ENCODE measurements at places on chromosomes 5 and 9. TPM values are rescaled to one million over a fixed set of nuclear protein-coding genes. Genes with fewer than 3 reads are reported as not detected.

The TEK gene
- total RNA-seq, result 10.4 TPM

The PCDHB6 gene
- 0.39 TPM for total RNA-seq

The ADAMTS16 gene
- total RNA-seq, result 3.1 TPM

The CPLANE1 gene
- 28.9 TPM for total RNA-seq

- DNase-seq, result no peak
Measured at GRCh38 chr9:35993976-35994720, 36.2 kb upstream of the OR2S2 start.

DNA sequence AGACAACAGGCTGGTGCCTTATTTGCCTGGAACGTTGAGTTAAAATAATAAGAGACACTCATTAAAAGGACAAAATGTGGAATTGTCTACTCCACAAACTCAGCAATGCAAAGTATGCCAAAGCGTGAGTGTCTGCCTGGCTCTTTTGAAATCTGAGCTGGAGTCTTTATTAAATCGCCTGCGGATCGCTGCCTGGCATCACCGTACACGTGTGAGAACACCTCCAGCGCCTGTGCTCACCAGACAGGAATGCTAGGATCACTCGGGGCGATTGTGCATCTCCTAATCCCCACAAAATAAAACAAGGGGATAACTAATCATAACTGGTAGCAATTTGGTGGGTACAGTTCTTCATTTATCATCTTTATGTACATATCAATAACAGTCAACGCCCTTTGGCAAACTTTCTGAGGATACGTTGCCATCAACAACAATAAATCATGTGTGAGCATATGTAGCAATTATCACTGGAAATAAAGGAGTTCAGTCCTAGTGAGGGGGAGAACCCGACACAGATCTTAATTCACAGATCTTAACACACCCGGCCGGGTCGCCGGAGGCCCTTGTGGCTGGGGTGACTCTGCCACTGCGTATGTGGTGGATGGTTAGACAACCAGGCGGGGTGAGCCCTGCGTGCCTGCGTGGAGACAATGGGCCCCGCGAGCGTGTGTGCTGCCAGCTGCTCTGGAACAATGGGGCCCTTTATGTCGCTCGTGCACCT lies 284.9 kb upstream of the IRX1 start:
- peak; percentile 56 for DNase-seq

Measured in skin of body (tissue), 3 donors.